RCC 7860 (cell line): ENCODE measurements at places on chromosomes 4 and X.

- no peak for DNase-seq
Measured at GRCh38 chrX:134171661-134172587, 65.1 kb upstream of the CCDC160 start.

DNA sequence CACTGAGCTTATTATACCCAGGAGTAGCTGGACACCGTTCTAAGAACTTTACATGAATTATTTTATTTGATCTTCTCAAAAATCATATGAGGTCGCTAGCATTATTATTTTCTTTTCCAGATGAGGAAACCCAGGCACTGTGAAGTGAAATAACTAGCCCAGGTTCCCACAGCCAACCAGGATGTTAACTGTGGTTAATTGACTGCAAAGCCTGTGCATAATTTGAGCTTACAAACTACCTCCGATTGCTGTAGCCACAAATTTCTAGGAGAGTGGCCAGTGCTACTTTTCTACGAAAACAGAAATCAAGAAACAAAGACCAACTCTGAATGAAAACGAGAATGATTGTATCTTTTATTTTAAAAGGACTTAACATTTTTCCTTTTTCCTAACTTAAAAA is 27.2 kb downstream of the SPRY1 start:
- DNase-seq = no peak

DNA sequence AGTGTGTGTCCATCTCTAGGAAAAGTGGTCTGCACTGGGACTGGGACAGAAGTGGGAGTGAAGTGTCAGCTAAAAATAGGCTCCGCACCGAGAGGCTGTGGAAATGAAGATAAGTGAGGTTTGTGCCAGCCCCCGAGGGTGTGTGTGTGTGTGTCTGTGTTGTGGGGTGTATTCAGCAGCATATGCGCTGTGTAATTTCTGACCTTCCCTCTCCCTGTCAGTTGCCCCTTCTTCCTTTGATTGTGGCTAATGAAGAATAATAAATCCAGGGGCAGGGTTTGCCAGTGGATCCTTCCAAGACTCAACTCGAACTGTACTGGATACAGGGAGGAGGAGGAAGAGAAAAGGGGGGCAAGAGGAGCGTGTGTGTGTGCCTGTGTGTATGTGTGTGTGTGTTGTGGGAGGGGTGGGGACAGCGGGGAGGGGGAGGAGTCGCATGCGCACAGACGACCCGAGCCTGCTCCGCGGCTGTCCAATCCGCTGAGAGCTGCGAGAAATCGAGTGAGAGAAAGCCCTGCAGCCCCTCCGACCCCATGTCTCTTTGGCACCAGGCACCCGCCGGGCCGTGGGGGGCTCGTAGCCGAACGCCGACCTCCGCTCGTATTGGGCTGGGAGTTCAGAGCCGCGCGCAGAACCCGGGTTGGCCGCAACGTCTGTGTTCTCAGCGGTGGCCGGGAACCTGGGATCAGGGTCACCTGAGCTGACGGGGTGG is 916 bp upstream of the POU4F2 start:
- no peak for DNase-seq

DNA sequence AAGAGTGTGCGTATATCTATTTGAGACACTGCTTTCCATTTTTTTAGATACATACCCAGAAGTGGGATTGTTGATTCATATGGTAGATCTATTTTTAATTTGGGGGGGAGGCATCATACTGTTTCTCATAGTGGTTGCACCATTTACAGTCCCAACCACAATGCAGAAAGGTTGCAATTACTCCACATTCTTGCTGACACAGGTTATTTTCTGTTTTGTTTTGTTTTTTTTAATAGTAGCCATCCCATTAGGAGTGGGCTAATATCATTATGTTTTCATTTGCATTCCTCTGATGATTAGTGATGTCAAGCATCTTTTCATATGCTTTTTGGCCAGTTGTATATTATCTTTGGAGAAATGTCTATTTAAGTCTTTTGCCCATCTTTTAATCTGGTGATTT is 15.1 kb upstream of the LHFPL1 start:
- no peak for DNase-seq

DNA sequence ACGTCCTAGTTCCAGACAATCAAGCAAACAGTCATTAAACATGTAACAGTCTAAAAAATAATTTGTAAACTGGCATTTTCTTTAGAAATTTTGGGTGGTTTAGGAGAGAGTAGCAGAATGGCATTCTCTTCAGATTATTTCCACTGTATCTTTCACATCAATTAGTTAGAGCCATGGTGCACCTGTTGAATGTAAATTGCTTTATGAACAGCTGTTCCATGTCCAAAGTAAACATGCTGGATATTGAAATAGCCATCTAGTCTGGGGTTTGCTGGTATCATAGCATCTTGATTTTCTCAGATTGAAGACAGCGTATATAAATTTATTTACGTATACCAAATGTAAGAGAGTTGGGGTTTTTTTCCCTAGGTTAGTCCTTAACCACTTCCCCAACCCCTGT is 143.6 kb downstream of the RCHY1 start:
- DNase-seq = no peak

- no peak for DNase-seq
Measured at GRCh38 chrX:130058652-130059051, 51.6 kb downstream of the ELF4 start.

- no peak for DNase-seq
Measured at GRCh38 chr4:90146306-90146705, 19.1 kb downstream of the CCSER1 start.

DNA sequence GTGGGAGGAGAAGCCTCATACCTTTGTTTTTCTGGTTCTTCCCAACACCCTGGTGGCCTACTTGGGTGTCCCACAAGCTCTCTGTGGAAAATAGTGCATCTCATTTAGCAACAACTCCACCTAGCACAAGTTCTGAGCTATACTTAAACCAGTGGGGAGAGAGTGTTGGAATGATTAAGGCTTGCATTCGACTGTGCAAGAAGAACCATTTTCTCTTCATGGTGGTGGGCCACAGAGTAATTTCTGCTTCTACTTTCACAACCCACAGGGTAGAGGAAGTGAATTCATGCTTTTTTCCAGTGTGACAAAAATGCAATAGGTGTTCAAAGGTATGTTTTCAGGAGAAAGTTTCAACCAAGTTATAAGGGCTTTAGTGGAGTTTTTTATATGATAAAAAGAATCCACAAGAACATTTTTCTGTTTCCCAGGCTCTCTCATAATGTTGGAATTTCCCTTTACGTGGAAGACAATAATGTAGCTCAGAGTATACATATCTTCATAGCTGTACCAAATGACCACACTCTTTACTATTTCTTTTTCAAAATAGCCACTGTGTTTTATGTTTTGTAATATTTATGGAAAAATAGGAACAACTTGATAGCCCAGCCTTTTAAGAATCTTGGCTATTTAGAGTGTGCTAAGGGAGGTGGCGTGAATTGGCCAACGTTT is 80.3 kb upstream of the HHIP start:
- no peak for DNase-seq

- no peak for DNase-seq
Measured at GRCh38 chr4:140302151-140302859, 71.1 kb upstream of the SCOC start.

DNA sequence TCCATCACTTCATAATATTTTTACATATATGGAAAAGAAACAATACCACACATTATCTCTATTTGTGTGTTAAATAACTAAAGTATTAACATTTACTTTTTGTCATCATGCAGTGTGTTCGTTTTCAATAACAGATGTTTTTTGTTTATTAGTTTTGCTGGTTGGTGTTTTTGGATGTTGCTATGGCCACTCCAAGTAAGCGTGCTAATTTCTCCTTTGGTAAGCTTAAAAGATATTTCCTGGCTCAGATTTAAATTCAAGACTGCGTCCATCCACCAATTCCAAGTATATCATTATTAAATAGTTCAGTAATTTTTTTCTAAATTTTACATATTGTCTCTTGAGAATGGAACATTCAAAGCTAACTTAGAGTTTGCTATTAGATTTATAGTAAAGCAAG is 235.4 kb upstream of the IL1RAPL1 start:
- no peak for DNase-seq

- DNase-seq = peak; percentile 19
Measured at GRCh38 chr4:41363384-41363981, 106.8 kb downstream of the UCHL1 start.

GRCh38 chr4:47462799-47463234 is 685 bp downstream of the COMMD8 start:
- DNase-seq = no peak

DNA sequence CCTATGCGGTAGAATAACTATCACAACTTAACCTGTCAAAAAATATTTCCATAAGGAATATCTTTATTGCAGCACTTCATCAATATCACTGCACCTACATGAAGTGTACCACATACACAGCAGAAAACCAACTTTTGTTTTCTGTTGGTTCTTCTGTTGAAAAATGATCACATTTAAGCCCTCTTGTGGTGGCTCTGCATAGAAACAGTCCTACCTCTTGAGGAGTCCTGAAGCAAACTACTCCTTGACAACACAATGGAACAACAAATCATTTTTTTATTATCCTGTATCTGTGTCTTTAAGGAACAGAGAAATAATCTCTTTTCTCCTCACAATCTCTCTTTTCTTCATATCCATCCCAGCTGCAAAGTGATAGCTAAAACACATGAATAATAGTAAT is 39.8 kb upstream of the ATOH1 start:
- DNase-seq = no peak

DNA sequence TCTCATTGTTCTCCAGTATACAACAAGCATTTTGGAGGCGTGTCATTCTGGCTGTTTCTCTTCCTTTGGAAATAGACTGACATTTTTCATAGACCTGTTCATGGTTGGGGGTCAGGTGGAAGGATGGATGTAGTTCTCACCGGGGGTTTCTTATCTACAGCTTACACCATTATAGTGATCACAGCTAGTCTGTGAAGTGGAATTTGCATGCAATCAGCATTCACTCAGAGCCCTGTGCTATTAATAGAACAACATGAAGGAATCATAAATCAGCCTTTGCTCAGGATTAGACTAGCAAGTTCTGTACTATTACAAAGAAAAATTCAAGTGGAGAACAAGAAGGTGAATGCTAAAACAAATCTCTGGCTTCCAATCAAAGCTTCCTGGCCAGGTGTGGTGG is 132.6 kb upstream of the PUDP start:
- no peak for DNase-seq
